ENCODE measurements at places on chromosomes 7 and 10.

DNA sequence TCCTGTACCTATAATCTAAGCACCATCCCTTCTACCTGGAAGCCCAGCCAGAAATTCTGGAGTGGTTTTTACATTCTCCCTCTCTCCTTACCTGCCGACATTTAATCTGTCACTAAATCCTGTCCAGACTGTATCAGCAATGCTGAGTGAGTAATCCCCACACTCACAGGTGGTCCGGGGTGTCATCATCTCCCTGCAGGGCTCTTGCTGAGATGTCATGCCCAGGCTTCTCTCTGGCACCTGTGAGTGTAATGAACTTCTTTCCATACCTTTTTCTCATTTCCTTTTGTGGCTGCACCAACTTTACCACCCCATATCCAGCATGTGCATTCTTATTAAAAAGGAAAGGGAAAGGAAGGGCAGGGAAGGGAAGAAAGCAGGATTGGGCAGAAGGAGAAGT, 355.2 kb downstream of the CCSER2 start:
- no peak for DNase-seq

GRCh38 chr7:29285444-29285793, 90.8 kb downstream of the CHN2 start:
- no peak for DNase-seq

GRCh38 chr7:108103558-108104298, 26.4 kb downstream of the LAMB4 start:
- DNase-seq, result no peak

- DNase-seq, result no peak
Measured at GRCh38 chr7:86965727-86966120, 93.7 kb downstream of the ELAPOR2 start.

DNA sequence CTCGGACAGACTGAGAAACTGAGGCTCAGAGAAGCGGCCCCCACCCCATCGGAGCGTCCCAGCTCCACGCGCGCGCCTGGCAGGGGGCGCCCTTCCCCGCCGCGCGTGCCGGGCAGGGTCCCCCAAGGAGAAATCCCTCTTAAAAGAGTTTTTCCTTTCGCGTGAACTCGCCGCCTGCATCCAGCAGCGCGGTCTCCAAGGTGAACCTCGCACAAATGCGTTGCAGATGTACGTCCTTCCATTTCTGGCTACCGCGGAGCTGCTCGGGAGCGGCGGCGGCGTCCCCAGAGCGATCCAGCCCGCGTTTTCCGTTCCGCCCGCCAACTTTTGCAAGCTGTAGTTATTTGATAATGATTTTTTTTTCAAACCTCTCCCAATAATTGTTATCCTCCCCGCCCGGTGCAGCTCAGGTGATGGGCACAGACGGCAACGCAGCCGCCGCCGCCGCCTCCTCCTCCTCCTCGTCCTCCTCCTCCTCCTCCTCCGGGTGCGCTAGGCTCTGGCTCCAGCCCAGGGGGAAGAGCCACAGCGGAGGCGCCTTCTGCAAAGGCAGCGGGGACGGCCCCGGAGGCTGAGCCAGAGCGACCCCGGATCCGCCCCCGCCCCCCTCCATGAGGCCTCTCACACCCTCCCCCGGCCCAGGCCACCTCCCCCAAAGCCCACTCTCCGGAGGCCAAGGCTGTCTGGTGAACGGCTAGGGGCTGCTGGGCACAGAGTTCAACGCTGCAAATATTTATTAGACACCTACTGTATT, 74.0 kb upstream of the CUX1 start:
- DNase-seq, result no peak

GRCh38 chr10:46223064-46223480, 63.7 kb upstream of the ANTXRL start:
- DNase-seq, result no peak
